ENCODE measurements at places on chromosomes 4 and X.

DNA sequence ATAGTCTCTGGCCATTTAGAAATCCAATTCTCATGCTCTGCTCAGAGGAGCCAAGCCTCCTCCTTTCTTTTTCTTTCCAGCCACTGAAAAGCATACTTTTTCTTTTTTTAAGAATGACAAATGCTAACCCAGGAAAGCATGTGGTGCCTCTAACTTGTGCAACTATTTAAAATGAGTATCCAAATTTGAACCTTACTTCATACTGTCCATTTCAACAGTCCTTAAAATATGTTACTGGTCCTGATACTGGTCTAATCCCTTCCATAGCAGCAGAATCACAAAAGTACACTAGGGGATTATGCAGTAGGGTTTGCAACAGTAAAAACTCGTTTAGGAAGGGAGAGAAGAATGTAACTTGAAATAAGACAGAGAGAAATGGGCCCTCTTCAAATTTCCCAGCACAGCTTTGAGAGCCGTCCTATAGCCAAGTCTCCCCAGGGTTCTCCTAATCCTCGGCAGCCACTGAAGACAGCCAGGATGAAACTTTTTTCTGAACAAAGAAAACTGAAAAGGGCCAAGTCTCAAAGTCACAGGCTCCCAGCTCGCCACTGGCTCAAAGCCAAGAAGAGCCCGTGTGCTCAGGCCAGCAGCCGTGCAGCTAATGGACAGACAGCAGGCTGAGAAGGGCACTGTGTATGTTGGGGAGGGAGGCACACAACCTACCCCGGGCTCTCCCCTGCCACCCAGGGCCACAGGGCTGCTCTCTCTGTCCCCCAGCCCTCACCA, 39.5 kb downstream of the GPC4 start:
- no peak for DNase-seq

GRCh38 chrX:47361538-47362511, 8.6 kb upstream of the ZNF157 start:
- peak; percentile 75 for DNase-seq

DNA sequence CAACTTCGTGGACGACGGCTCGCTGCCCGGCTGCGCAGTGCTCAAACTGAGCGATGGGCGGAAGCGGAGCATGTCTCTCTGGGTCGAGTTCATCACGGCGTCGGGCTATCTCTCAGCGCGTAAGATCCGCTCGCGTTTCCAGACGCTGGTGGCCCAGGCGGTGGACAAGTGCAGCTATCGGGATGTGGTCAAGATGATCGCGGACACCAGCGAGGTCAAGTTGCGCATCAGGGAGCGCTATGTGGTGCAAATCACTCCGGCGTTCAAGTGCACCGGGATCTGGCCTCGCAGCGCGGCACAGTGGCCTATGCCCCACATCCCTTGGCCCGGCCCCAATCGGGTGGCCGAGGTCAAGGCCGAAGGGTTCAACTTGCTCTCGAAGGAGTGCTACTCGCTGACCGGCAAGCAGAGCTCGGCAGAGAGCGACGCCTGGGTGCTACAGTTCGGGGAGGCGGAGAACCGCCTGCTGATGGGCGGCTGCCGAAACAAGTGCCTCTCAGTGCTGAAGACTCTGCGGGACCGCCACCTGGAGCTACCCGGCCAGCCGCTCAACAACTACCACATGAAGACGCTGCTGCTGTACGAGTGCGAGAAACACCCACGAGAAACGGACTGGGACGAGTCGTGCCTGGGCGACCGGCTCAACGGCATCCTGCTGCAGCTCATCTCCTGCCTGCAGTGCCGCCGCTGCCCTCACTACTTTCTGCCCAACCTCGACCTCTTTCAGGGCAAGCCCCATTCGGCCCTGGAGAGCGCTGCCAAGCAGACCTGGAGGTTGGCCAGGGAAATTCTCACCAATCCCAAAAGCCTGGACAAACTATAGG, 1.5 kb downstream of the MAB21L2 start:
- DNase-seq = no peak

GRCh38 chr4:185721190-185722028, 90.6 kb downstream of the SORBS2 start:
- DNase-seq = no peak

DNA sequence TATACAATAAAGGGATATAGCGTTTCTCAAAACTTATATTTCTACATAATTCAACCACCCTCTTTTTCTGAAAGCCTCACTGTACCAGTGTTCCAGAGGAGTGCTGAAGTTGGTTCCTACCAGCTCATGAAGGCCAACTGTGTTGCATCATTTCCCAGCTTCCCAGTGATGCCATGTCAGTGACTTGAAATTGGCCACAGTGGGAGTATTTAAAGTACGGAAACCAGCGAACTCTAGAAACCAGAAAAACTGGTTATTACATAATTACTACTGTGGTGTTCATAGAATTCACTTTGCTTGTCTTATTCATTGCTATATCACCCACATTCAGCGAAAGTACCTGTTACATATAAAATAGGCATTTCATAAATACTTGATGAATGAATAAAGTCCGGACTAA, 135.4 kb downstream of the GC start:
- no peak for DNase-seq

- DNase-seq = no peak
Measured at GRCh38 chr4:68062501-68062900, 67.2 kb downstream of the TMPRSS11F start.

DNA sequence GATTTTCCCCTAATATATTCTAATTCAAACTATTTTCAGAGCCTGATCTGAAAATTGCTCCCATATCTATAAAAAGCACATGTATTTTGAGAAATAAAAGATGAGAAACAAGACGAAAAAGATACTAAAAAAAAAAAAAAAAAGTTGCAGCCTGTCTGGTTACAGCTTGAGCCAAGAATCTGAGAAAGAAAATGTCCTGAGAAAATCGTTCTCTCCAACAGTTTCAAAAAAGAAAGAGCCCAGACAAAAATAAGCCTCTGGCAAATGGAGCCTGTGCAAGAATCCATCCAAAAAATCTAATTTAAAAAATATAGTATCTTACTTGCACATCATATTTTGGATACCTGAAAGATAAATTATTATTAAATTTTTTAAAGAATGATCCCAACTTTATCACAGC, 163.0 kb upstream of the TBL1X start:
- DNase-seq = no peak

DNA sequence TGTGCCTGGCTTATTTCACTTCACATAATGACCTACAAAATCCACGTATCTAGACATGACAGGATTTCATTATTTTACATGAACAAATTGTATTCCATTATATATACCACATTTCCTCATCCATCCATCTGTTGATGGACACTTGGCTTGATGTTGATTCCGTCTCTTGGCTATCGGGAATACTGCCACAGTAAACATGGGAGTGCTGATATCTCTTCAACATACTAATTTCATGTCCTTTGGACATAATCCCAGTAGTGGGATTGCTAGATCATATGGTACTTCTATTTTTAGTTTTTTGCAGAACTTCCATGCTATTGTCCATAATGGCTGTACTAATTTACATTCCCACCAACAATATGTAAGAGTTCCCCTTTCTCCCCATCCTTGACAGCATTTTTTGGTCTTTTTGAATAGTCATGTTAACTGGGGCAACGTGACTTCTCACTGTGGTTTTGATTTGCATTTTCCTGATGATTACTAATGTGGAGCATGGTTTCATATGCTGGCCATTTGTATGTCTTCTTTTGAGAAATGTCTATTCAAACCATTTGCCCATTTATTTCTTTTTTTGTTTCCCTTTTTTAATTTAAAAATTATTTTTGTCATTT, 68.9 kb downstream of the HTRA3 start:
- DNase-seq = no peak

DNA sequence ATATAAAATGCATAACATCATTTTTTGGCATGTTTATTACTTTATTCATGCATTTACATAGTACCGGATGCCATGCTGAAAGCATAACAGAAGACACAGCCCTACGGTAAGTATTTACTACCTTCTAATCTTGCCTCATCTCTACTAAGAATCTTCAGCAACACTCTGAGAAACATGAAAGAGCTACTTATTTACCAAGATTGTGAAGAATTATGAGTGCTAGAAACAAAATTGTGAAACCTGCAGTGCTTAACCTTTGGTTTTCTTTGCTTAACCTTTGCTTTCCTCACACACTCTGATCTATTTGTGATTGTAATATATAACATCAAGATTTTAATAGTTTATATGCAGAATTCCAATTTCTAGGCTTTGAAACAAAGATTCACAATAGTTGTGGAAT, 7.4 kb downstream of the ANTXR2 start:
- DNase-seq = no peak
